Islet precursor cell (in vitro differentiated cells): ENCODE measurements at places on chromosomes 3 and 15.

DNA sequence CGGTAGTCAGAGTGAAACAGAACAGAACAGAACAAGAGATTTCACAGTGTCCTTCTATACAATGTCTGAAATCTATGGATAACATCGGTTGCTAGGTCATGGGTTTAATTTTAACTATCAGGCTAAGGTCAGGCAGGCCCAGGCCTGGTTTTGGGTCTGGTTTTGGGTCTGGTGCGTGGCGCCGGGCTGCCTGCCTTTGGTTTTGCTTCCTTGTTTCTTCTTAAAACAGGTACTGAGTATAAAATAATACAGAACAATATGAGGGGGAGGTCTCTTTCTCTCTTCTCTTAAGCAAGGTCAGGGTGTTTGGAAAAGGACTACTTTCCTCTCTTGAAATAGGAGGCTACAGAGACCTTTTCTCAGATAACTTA lies 1.4 kb downstream of the AEN start:
- DNase-seq: peak; percentile 48

- DNase-seq: no peak
These were observed 302.7 kb downstream of the CTNNB1 start for GRCh38 chr3:41502023-41502422.

GRCh38 chr3:13619661-13620230 lies 70.8 kb downstream of the FBLN2 start:
- no peak for DNase-seq

DNA sequence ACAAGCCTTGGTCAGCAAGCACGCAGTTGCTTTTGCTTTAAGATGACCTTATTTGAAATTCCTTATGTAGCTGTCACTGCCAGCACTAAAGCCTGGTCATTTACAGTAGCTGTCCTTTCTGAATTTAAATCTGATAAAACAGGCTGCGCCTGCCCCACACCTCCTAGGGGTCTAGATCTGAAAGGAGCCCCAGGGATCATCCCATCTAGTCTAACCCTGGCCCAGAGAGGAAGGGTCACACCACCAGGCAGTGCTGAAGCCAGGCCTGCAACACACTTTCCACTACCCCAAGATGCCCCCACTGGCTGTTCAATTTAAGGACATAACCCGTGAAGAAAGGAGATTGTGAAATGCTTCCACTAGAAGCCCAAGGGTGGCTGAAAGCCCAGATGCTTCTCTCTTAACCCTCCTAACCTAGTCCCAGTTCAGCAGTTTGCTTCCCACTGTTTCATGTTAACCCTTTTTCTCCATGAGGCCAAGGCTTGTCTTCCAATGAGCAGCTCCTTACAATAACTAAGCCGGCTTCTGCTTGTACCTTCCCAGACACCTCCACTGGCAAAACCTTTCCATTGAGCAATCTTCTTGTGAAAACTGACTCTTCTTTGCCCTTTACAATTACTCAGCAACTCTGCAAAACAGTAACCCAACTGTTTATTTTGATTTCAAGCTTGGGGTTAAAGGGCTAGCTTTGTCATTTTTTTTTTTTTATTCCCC lies 198.9 kb upstream of the LPP start:
- no peak for DNase-seq

DNA sequence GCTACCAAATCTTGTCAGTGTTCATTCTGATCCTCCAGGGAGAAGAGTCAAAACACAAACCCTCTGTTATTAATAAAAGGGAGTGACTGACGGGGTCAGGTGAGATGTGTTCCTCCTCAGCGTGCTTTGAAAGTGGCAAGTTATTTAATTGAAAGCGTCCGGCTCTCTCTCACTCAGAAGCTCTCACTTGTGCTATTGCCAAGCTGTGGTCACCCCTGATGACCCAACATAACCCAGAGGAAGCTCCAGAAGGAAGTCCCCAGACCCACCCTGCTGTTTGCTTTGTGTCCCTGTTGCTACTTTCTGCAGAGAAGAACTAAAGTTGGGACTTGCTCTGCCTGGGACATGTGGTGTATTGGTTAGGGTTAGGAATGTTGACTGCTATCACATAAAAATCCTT lies 235.6 kb downstream of the EDEM1 start:
- no peak for DNase-seq

GRCh38 chr15:60553163-60553562 lies 74.2 kb upstream of the ICE2 start:
- no peak for DNase-seq

DNA sequence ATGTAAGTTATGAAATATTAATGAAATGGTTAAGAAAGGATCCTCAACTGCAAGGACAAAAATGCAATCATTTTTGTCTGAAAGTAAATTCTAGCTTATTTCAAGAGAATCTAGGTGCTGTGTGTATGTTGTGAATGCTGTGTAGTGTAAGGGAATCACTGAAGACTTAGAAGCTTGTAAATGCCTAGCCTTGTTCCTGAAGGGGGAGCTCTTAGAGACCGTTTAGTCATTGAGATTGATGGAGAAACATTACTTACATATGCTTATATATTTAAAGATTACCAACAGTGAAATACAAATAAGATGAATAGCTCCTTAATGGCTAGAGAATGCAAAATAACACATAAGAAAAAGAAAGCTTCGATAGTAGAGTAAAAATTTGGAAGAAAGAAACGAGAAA lies 67.9 kb downstream of the CNTN4 start:
- no peak for DNase-seq

- no peak for DNase-seq
These were observed 16.5 kb upstream of the FGF7 start for GRCh38 chr15:49406352-49407118.

- peak; percentile 91 for DNase-seq
These were observed at the start of gene DZIP1L for GRCh38 chr3:138114988-138115971. TSS of gene DZIP1L (minus strand) at chr3:138115608. CDS start at chr3:138103971, 11,637 bp downstream.

DNA sequence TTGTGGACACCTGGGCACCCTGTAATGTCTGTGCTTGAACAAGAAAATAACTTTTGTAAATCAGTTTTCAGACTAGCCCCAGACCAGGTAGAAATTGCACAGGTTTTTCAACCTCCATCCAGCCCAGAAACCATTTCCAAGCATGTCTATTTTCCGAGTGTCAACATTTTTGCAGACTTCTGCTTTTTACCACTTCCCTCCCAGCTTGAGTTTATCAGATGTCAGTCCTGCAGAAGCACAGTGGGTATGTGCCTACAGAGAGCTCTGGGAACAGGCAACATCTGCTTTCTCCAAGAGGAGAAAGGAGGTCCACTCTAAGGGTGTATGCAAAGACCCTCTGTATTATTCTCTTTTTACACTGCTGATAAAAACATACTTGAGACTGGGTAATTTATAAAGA lies 83.9 kb downstream of the LRRK1 start:
- peak; percentile 4 for DNase-seq

- no peak for DNase-seq
These were observed 32.3 kb upstream of the CYP11A1 start for GRCh38 chr15:74399511-74400312.

GRCh38 chr15:82040390-82040789 lies 5.4 kb downstream of the MEX3B start:
- DNase-seq: no peak

DNA sequence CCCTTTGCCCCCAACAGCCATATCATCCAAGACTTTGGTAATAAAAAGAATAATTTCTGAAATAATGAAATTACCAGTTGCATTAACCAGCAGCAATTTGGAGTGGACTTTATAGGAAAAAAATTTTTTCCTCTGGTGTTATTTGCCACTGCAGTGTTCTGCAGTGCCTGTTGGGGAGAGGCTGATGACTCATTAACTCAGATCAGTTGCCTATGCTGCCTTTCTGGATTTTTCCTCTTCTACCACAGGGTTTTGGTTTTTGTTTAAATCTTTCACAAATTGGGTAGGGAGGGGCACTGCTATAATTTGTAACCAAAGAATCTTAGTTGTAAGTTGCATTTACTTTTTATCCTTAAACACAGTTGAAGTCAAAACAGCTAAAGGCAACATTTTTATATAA lies 22.7 kb downstream of the ATP6V1A start:
- DNase-seq: no peak

DNA sequence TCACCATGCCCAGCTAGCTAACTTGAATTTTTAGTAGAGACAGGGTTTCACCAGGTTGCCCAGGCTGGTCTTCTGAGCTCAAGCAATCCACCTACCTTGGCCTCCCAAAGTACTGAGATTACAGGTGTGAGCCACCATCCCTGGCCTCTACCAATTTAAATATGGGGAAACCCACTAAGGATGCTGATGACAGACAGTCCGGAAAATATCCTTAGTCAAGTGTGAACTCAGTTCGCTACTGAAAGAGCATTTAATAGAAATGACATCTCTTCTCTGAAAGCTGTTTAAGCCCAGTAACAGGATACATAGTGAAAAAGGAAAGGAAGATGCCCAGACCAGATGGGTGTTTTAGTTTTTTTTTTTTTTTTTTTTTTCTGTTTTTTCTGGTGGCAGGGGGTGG lies 7.7 kb upstream of the GRAMD2A start:
- peak; percentile 22 for DNase-seq

GRCh38 chr3:146655333-146655996 lies 50.3 kb upstream of the PLSCR5 start:
- no peak for DNase-seq

- no peak for DNase-seq
These were observed 22.0 kb downstream of the SST start for GRCh38 chr3:187648177-187648576.

DNA sequence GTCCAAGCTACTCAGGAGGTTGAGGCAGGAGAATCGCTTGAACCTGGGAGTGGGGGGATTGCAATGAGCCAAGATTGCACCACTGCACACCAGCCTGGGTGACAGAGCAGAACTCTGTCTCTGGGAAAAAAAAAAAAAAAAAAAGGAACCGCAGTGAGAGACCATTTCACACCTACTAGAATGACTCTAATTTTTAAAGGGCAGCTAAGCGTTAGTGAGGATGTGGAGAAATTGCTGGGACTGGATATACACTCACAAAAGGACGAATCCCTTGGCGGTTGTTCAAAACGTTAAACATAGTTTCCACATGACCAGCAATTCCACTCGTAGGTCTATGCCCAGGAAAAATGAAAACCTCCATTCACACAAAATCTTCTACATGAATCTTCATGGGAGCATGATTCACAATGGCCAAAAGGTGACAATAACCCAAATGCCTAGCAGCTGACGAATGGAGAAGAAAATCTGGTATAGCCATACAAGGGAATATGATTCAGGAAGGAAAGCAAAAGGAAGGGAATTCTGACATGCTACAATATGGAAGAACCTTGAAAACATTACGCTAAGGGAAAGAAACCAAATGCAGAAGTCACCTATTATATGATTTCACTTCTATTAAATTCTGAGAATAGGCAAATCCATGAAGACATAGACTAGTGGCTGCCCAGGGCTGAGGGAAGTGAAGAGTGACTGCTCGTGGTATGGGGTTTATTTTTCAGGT lies 127.0 kb downstream of the CHSY1 start:
- DNase-seq: no peak

- DNase-seq: no peak
These were observed 32.6 kb downstream of the LINS1 start for GRCh38 chr15:100569391-100569790.
